Stimulated activated CD8-positive, alpha-beta memory T cell treated with anti-CD3 and anti-CD28 coated beads, Interleukin-4, amount 100 ng/mL, for 4 hours (primary cell): ENCODE measurements at places on chromosomes 2 and 18.

- no peak for DNase-seq
Observed at GRCh38 chr2:83972128-83972527, 487.0 kb downstream of the SUCLG1 start.

- DNase-seq, result no peak
Observed at GRCh38 chr2:181326661-181327060, 130.5 kb upstream of the ITGA4 start.

- no peak for DNase-seq
Observed at GRCh38 chr18:75104483-75104882, 104.5 kb downstream of the PTGR3 start.

DNA sequence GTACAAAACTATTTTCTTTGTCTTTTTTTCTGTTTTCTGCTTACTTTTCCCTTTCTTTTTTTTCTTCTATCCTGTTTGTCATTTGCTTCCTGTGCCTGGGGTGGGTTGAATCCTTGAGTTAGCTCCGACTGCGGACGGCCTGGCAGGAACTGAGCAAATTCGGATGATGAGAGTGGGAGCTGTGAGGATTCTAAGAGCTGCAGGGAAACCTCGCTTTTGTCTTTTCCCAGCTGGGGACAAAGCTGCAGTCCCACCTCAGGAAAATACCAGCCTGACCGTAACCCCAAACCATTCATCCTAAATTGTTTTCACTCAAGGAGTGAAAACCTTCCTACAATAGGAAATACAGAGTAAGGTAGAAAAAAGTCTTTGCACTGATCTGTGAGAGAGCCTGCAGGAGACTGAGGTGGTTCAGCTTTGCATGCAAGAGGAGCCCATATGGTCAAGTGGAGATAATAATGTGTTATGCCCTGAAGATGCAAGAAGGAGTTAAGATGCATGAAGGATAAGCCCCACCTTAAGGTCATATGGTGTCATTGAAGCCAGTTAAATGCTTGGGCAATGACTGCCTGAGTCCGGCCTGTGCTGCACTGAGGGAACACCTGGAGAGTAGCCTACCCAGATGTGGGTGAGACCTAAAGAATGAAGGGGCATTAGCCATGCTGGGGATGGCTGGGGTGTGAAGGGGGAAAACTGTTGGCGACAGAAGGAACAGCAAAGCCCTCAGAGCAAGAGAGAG, 31.7 kb upstream of the ARL4C start:
- DNase-seq, result no peak

- DNase-seq, result no peak
Observed at GRCh38 chr2:7037340-7038333, 120.4 kb downstream of the RNF144A start.

GRCh38 chr18:9683418-9684396, 24.4 kb upstream of the RAB31 start:
- DNase-seq, result no peak

DNA sequence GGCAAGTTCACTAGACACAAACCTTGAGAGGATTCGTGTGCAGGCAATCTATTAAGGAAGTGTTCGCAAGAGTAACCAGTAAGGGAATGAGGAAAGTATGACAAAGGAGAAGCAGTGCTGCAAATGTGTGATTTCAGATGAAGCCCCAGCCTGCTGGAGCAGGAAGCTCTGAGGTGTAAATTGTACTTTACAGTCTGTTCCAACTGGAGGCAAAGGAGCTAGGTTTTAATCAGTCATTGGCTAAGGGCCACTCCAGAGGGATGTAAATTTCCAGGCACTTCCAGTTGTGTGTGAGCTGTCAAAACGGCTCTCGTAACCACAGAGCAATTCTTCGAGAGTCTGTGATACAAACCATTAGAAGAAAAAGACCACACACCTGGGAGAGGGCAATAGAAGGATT, 359.5 kb upstream of the FAM98A start:
- DNase-seq, result no peak

DNA sequence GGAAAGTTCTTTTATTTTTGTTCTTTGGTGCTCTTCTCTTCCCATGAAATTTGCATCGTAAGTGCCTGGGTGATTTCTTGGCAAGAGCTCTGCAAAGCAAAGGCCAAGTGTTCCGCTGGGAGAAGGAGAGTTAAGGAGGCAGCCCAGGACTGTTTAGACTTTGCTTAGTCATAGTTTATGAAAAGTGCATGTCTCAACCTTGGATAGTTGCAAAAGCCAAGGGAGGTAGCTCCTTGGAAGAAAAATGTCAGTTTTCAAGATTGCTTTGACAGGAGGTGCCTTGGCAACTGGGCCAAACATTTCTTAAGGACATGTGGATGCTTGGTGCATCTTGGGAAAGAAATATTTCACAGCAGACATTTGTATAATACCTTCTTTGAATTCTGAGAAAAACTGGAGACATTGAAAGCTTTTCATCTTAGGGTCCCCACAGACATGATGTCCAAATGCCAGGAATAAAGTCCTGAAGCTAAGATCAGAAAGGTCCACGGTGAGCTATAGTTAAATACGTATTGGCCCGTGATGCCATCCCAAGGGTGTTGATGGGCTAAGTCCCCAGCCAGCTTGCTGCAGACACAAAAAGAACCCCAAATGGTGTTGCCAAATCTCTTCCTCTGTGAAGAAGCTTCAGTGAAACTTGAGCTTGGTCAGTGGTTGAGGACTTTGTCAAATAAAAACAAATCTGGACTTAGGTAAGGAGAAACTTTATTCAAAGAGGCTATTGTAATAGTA, 96.3 kb upstream of the THUMPD2 start:
- DNase-seq, result no peak

GRCh38 chr2:237184192-237184918, 98.7 kb downstream of the COPS8 start:
- no peak for DNase-seq

DNA sequence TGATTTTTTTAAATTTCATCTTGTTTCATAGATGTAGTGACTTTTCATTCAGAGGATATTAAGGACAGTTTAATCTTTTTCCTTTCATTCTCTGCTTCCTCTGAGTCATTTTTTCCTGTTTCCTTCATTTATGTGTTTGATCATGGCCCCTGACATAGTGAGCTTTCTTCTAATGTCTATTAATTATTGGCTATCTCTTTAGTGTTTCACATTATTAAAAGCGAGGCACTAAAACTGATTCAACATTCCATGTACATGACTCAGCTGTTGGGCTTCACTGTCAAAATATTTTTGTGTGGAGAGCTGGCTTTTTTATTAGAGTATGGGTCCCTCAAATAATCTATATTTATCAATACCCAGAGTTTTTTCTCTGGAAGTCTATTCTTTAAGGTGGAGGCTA, 125.8 kb downstream of the THSD7B start:
- no peak for DNase-seq
